CD4-positive, alpha-beta memory T cell (primary cell): ENCODE measurements at places on chromosomes 11 and 22. TPM values are rescaled to one million over a fixed set of nuclear protein-coding genes. Genes with fewer than 3 reads are reported as not detected.

GRCh38 chr11:130449996-130450769 lies 1.7 kb downstream of the ADAMTS15 start:
- no peak for DNase-seq

DNA sequence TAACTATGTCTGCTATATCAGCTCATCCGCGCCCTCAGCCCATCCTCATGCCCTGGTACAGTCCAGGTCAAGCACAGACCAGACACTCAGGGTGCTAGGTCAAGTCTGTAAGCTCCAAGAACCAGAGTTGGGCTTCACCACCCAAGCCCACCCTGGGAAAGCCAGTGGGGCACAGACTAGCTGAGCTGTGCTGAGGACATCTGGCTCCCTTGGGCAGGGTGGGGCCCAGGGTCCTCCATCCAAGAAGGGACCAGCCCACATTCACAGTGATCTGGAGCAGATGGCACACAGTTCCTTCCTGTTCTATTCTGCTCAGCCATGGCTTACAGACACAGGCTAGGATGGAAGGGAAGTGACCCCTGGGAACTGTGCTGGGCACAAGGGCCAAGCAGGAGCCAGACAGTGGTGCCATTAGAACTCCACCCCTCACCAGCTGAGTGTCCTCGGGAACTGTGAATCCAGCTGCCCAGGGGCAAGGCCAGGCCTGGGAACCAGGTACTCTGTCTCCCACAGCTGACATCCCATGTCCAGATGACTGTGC lies 9.1 kb downstream of the P2RY6 start:
- no peak for DNase-seq

- DNase-seq: no peak
Measured at GRCh38 chr11:488579-488978, 18.5 kb downstream of the RNH1 start.

GRCh38 chr11:130915603-130916237 lies 559 bp downstream of the SNX19 start:
- no peak for DNase-seq

DNA sequence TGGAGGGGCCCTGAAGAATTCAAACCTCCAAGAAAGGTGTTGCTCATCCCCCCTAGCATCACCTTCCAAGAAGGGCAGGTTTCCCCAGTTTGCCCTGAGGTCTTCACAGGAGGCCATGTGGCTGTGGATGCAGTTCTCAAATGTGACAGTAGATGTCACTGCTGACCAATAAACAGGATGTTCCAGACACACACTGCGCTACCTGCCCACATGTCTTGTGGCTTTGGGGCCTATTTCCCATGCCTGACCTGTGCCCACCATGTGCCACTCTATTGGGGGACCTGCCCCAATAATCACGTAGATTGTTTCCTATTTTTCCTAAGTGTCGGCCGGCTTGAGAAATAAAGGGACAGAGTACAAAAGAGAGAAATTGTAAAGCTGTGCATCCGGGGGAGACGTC lies 4.5 kb downstream of the GSTT2 start:
- peak; percentile 44 for DNase-seq

- DNase-seq: no peak
Measured at GRCh38 chr22:25540908-25541660, 23.4 kb upstream of the GRK3 start.

DNA sequence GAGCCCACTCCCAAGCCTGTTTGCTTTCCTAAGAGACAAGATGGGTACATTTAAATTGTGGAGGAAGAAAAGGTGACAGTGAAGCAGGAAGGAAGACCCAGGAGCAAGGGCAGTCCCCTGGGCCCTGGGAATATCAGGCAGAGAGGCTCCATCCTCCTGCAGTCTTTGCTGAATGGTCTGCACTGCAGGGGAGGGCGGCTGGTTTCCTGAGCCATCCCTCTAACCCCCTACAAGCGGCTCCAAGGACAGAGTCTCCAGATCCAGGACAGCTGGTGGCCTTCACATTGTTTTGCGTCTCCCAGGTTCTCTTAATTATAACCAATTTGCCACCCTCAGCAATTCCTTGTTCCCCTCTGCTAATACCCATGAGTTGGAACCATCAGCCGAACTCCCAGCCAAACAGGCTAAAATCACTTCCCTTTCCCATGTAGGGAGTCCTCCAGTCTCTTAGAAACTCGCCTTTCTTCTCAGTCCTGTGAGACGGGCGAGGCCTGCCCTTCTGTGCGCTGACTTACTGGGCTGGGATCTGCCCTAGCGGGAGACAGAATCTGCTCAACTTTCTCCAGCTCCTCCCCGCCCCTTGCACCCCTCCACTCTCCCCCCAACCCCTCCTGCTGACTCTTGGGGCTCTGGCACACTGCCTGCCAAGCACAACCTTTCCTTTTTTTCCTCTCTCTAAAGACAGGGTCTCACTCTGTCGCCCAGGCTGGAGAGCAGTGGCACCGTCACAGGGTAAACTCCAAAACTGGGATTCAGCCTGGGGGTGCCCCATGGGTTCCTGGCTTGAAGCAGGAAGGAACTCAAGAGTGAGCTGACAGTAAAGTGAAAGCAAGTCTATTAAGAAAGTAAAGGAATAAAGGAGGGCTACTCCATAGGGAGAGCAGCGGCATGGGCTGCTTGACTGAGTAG lies 53.4 kb upstream of the EMID1 start:
- no peak for DNase-seq

DNA sequence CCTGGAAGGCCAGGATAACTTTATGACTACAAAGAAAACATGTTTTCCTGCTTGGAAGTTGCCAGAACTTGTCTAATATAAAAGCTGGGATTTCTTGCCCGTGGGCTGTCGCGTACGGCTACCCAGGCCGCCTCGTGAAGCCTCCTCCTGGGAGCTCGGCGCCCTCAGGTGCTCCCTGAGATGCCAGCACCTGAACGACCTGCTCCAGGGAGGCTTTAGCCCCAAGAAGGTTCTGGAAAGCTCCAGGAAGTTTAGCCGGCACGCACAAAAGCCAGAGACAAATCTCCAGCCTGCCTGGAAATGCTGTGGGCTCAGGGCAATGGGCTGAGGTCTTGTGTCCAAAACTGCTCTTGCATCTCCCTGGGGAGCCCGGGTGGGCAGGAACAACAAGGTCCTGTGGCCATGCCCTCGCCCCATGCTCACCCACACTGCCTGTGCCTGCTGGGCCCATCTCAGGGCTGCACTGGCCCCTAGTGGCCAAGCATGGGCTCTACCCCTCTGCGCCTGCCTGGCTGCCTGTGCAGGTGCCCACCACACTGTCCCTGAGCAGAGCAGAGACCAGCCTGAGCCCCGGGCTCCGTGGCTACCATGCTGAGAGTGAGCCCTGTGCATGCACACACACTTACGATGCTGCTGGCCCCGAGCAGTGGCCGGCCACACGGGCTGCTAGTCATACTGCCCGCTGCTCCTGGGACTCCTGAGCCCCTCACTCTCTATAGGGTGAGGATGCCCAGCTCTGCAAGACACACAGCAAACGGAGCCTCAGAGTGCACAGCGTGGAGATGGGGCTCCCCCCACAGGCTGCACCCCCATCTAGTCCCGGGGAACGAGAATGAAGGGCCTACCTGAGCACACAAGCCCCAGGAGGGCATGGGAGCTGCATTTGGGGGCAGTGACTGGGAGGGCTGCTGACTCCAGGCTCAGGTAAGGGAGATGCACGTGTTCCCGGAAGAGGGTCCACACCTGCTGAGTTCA lies 4.9 kb upstream of the CELSR1 start:
- peak; percentile 66 for DNase-seq

DNA sequence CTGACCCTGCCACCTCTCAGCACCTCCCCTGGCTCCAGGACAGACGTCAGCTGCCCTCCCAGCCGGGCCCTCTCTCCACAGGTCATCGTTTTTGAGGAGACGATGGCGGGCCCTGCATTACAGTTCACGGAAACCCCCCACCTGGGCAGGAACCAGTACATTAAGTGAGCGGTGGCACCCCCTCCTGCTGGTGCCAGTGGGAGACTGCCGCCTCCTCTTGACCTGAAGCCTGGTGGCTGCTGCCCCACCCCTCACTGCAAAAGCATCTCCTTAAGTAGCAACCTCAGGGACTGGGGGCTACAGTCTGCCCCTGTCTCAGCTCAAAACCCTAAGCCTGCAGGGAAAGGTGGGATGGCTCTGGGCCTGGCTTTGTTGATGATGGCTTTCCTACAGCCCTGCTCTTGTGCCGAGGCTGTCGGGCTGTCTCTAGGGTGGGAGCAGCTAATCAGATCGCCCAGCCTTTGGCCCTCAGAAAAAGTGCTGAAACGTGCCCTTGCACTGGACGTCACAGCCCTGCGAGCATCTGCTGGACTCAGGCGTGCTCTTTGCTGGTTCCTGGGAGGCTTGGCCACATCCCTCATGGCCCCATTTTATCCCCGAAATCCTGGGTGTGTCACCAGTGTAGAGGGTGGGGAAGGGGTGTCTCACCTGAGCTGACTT lies 37.0 kb downstream of the B3GAT1 start:
- no peak for DNase-seq

HSPB2 gene
- not detected for total RNA-seq

HBG2 gene
- not detected for total RNA-seq

CRYBB3 gene
- total RNA-seq: not detected

GNAZ gene
- 0.36 TPM for total RNA-seq

FLRT1 gene
- total RNA-seq: not detected

KRTAP5-11 gene
- not detected for total RNA-seq

GLYATL1 gene
- not detected for total RNA-seq
